Aorta (tissue), 5 donors: ENCODE measurements at places on chromosomes 6 and 20. TPM values are rescaled to one million over a fixed set of nuclear protein-coding genes. Genes with fewer than 3 reads are reported as not detected.

Gene TBC1D20
- total RNA-seq: 27.2 TPM

Gene PRSS16
- not detected for total RNA-seq

Gene MUC22
- total RNA-seq: not detected

Gene HLA-DQA2
- total RNA-seq: 2.2 TPM

Gene PXT1
- not detected for total RNA-seq

Gene TNFRSF6B
- total RNA-seq: 11.5 TPM

Gene CTAGE9
- total RNA-seq: not detected

Gene POU5F1
- total RNA-seq: 0.45 TPM

Gene MOG
- total RNA-seq: not detected

Gene SNAI1
- 44.7 TPM for total RNA-seq

Gene BANF2
- total RNA-seq: not detected

Gene TFAP2B
- not detected for total RNA-seq

Gene SIM1
- not detected for total RNA-seq

Gene C20orf96
- 11.1 TPM for total RNA-seq

Gene MAS1
- not detected for total RNA-seq

Gene TRIM15
- not detected for total RNA-seq
